Right renal cortex interstitium (tissue), 3 donors: ENCODE measurements at places on chromosomes 6 and 20. TPM values are rescaled to one million over a fixed set of nuclear protein-coding genes. Genes with fewer than 3 reads are reported as not detected.

Gene TCP11
- 2.6 TPM for polyA plus RNA-seq

Gene OR2J3
- not detected for polyA plus RNA-seq

Gene BPIFB2
- not detected for polyA plus RNA-seq

Gene BTN1A1
- polyA plus RNA-seq = 0.31 TPM

Gene ADIG
- polyA plus RNA-seq = not detected

DNA sequence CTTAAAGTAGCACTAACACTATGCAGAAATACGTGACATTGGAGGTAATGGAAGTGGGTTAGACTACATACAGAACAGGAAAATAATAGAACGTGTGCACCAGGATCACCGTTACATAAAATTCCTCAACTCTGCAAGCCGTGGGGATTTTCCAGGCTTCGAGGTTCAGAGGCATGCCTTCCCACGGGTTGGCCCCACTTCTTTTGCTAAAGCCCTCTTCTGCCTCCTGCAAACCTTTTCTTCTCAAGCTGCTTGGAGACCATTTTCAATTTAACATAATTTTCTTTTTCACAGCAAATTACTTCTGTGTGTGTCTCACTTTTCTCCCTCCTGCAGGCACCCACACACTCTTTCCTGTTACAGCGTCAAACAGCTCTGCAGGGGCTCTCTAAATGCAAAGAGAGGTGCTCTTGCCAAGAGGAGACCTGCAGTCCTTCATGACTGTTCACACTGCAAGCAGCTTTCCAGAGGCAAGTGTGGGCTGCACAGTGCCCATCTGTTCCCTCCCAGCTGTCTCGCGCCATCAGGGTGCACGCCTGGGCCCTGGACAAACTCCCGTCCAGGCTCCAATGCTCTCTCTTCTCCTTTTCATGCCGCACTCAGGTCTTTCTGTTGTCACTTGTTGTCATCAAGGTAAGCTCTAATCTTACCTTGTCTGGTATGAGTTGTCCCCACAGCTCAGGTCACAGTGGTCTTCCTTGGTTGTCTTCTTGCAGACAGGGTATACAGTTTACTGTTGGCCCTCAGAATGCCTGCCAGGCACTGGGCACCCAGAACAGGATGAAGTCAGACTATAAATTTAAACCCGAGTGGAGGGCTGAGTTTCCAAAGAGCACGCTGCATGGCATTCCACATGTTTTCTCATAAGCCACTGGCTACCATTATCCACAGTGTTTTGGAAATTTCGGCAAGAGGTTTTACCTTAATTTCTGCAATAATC, 164.8 kb upstream of the GGTLC1 start:
- DNase-seq = no peak

- no peak for DNase-seq
These were observed 8.1 kb downstream of the OSBPL2 start for GRCh38 chr20:62246431-62246830.

DNA sequence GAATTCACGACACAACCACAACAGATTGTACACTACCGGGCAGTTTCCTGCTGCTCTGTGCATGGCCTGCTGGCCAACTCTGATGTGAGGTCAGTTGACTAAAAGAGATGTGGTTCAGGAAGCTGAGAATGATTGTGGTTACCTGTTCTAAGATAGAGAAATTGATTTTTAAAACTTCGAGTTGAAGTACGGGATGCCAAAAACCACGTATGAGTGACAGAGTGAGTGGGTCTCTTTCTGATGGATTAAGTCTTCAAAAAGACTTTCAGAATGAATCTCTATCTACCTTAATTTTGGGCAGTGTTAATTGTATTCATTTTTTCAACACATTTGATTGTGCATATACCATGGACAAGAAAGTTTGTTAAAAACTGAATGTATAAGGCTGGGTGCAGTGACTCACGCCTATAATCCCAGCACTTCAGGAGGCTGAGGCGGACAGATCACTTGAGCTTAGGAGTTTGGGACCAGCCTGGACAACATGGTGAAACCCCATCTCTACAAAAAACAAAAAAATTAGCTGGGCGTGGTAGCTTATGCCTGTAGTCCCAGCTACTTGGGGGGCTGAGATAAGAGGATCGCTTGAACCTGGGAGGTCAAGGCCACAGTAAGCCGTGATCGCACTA, 121.2 kb downstream of the SGK1 start:
- no peak for DNase-seq

DNA sequence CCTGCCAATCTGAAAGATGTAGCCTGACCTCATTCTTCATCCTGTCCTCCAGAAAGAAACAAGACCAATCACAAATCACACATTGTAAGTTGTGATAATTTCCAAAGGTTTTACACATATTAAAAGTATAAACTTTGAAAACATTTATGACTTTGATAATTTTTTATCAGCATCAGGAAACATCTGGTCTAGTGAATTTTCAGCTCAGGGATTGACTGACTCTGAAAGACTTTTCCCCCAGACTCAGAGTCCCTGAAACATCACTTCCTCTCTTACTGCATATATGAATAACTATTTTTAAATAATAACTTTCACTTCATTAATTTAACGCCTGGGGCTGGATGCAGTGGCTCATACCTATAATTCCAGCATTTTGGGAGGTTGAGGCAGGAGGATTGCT, 48.5 kb upstream of the SSTR4 start:
- no peak for DNase-seq

- DNase-seq = no peak
These were observed 370.3 kb downstream of the CD109 start for GRCh38 chr6:74066168-74066871.

- DNase-seq = peak; percentile 77
These were observed 170.6 kb downstream of the LY86 start for GRCh38 chr6:6758915-6759654.

GRCh38 chr20:43844778-43845614, 69.7 kb upstream of the TOX2 start:
- DNase-seq = no peak

DNA sequence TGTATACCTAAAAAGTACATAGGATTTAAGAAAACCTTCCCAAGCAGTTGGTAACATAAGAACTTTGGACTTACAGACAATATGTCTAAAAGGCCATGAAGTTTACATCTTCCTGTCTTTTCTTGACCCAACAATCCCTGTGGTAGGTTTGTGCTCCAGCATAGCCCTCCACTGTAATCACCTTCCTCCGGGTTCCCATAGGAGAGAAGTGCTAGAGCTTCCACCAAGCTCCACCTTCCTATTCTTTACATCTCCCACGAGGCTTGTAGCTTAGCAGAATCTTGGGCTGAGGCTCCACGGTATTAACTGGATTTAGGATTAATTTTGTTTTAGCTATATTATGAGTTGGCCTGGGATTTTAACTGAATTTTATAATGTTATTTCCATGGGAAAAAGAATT, 23.3 kb downstream of the ADGRG6 start:
- DNase-seq = no peak

DNA sequence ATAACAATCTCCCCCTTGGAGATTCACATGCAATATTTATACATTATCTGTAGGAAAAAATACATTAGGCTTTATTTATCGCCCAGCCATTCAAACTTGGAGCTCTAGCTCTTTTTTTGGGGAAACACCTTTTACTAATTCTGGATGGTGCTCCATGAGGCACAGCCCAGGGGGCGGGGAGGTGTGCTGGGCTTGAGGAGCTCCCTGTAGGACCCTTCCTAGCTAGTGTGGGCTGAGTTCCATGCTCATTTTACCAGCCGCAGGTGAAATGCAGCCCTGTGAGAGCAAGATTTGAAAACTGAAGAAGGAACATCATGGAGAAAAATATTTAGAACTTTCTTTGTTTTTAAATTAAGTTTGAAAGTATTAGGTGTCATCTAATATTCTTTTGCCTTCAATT, 99.6 kb upstream of the POPDC3 start:
- no peak for DNase-seq

DNA sequence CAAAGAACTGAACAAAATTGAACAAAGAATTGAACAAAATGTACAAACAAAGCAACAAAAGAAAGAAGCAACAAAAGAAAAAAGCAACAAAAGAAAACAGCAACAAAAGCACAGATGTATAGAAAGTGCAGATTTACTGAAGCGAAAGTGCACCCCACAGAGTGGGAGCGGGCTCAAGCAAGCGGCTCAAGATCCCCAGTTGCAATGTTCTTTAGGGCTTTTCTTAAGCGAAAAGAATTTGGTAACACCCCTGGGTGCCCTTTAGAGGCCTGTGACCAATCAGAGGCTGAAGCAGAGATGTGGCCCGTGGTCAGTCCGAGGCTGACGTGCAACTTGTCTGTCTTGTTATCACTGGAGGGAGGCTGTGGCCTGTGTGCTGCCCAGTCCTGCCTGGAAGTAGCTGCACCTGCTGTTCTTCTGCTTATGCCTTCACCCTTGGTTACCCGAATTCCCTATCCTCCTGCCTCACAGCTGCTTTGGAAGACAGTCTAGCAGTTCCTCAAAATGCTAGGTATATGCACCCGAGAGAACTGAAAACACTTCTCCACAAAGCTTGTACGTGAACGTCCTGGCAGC, 13.2 kb upstream of the KIF25 start:
- DNase-seq = no peak

DNA sequence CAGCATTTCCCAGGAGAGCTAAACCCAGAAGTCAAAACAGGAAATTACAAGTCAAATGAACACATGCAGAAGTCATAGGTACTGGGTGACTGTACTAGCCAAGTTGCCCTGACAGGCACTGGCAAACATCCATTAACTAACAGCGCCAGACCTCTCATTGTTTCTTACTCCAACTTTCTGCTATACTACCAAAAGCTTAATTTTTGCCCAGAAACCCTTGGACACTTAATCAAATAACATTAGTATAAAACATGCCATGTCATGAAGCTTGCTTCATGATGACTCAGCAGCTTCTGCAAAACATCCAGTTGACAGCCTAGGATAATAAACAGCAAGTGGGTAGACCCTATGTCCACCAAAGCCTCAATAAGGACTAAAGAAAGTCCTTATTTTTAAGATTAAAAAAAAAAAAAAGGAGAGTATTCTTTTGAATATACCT, 3.5 kb downstream of the NUP153 start:
- DNase-seq = no peak

GRCh38 chr20:45433976-45434375, 18.0 kb downstream of the PIGT start:
- DNase-seq = no peak

- DNase-seq = no peak
These were observed 114.8 kb downstream of the PKHD1 start for GRCh38 chr6:51972659-51973058.

GRCh38 chr6:167996424-167997199, 859 bp upstream of the KIF25 start:
- DNase-seq = no peak

DNA sequence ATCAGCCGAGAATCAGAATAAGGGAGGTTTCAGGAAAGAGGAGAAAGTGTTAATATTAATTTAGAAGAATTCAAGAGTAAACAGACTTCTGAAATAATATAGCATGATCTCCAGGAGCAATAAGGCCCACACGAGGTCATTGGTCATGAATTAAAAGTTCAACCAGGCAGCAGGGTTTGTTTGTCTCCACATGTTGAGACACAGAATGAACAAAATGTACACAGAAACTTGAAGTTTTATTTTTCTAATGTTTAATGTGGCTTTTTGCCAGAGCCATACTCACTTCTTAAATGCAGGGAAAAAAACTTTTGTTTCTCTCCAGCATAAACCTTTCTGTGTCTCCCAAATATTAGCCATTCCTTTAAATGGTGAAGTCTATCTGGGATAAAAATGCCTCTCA, 504.5 kb downstream of the HDGFL1 start:
- peak; percentile 23 for DNase-seq
